AG10803 (cell line): ENCODE measurements at places on chromosomes 11 and 22.

DNA sequence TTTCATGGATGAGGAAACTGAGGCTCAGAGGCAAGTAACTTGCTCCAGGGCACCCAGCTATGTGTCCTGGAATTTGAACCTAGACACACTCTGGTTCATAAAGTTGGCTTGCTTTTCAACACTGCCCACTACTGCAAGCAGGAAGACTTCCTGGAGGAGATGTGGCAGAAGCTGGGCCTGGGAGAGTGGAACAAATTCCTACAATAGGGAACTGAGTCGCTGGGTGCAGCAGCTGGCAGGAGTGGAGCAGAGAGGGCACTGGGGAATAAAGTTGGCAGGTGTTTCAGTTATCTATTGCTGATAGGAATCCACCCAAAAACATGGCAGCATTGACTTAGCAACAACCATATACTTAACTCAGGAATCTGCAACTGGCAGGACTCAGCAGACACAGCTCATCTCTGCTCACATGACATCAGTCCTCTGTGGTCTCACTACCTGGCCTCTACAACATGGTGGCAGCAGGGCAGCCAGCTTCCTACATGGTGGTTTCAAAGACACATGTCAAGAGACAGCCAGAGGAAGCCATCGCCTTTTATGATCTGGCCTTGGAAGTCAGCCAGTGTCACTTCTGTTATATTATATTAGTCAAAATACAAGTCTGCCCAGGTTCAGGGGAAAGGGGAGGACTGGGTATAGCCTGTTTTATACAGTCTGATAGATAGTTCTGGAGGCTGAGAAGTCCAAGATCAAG is 10.6 kb upstream of the CARD10 start:
- no peak for DNase-seq

DNA sequence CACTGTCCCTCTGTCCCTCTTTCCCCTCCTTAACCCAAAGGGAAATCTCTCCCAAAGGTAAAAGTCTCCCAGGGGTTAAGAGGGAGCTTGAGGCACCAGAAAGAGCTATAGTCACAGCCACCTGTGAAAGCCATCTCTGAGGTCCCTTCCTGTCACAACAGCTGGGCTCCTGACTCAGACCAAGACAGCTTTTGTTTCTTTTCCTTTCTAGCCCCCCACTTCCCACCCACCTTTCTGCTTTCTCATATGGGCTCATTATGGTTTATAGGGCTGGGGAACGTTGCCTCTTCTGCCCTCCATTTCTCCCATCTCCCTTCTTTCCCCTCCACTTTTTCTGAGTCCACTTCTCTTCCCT is 19.1 kb downstream of the MIF start:
- no peak for DNase-seq

DNA sequence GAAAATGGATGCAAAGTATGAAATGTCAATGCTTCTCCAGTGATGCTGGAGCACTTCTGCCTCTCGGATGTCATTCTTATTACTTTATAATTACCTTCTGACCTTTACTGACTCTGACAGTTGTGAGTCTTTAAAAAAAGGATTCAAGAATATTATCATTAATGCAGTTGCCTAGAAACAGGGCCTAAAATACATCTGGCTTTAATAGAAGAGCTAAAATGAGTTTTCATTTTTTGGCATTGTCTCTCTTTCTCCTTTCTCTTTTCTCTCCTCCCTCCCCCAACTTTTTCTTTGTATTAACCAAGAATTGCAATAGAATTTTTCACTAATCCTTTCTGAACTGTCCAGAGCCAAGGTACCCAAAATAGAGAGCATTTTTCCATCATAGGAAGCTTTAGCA is 45.9 kb downstream of the FDX1 start:
- peak; percentile 12 for DNase-seq

DNA sequence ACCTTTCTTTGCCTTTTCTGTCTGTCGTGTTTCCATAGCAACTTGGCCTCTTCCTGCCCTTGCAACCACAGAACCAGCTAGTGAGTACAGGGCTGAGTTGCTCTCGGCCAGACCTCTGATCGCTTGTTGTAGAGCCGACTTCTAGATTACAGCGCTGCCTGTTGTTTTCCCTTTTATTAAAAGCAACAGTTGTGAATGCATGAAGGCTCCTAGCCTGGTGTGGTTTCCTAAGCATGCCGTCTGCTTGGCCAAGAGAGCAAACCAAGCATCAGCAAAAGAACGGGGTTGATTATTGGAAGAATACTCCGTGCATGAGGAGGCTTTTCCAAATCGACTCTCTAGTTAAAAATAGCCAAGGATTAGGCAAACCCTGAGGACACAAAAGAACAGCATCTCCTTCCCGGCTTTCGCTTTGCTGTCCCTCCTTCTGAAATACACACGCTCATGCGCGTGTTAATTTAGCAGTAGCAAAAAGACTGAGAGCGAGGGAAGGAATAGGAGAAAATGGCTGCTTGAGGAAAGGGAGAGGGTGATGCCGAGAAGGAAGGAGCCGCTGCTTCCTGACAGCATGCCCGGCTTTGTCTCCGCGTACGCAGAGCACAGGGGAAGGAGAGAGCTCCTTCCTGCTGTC is 71.5 kb upstream of the TTC12 start:
- peak; percentile 75 for DNase-seq

DNA sequence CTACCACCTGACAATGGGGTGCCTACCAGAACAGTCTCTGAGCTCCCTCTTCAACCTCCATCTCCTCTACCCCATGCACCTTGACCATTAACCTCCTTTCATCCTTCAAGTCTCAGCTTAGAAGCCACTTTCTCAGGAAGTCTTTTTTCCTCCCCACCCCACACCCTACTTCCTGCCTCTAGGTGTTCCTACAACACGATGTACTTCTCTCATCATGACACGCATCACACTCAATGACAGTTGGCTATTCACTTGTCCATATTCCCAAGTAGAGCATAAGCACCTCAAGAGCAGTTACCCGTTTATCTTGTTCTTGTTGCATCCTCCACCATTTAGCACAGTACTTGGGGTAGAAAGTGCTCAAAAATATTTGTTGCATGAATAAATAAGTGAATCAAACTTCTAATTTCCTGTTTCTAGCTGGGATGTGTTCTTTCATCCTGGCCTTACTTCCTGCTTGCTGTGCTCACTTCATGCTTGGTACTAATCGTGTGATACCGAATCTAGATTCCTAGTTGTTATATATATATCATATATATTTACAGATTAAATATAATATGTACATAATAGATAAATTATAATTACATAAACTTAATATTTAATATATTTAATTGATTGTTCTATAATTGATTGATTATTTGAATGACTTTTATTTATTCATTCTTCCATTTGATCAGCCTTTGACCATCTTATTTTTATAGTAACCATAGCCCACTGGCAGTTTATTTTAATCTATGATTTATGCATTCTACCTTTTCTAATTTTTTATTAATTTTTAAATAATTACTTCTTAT is 177.5 kb upstream of the TMEM45B start:
- DNase-seq, result no peak

GRCh38 chr22:50084614-50085021 is 608 bp downstream of the MLC1 start:
- no peak for DNase-seq

DNA sequence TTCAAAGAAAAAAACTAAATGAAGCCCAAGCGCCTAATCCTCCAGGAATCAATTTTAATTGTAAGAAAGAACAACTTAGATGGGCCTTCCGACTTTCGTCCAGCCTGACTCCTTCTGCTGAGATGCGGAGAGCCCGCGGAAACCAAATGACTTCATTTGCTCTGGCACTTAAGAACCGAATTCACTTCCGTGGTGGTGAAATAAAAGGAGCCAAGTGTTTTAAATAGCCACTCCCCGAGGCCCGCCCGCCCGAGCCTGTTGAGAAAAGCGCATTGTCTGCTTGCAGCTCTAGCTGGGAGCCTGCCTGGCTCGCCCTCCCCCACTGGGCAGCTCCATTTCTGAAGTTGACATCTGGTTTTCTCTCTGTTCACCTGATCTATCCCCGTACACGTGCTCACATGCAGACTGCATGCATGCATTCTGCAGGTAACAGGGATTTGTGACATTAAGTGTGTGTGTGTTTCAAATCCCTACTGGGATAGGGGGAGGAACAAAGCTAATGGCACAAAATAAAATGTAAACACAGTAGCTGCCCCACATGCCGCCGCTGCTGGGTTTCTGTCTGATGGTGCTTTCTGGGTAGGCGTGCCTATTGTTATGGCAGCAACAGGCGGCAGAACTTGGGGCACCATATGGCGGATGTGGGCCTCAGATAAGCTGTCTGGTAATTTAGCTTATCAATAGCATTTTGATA is 6.2 kb downstream of the TEAD1 start:
- DNase-seq, result peak; percentile 91

DNA sequence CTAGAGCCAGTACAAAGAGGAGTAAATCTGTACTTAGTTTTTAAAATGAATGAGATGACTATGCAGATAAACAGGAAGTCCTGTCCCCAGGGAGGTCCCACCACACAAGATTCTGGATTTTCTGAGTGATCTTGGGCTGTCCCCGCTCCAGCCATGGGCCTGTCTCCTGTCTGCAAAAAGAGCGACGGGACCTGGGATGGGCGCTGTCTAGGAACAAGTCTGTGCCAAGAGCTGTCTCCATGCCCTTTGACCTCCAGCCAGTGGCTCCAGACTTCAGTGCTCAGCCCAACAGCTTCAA is 6.0 kb downstream of the CSNK1E start:
- DNase-seq, result peak; percentile 43

DNA sequence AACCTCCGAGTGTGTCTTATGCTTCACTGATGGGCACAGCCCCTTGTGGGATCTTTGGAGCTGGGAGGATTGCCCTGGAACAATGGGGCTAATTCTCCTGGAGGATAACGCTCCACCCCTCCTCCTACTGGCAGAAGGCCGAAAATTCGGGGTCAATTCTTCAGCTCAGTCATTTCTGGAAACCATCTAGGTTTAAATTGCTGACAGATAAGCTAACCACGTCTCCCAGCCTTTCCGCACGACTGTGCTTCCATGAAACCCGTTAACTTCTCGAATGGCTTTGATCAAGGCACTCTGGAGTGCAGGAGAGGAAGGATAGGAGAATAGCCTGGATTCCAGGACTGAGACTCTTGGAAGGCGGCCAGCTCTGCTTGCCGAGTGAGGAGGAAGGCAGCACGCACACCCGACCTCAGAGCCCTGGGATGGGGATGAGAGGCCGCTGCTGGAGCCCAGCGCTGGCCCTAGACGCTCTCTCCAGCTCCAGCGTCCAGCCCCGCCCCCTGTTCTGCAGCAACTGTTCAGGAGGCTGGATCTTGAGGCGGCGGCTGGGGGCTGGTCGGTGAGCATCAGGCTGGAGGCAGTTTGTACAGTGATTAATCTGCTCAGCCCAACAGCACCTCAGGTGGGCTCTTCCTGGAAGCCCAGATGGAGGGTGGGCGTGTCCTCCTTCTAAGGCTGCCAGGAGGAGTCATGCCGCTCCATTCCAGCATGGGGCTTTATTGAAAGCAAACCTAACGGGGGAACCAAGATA is 176.7 kb upstream of the NCAM1 start:
- DNase-seq, result peak; percentile 94

DNA sequence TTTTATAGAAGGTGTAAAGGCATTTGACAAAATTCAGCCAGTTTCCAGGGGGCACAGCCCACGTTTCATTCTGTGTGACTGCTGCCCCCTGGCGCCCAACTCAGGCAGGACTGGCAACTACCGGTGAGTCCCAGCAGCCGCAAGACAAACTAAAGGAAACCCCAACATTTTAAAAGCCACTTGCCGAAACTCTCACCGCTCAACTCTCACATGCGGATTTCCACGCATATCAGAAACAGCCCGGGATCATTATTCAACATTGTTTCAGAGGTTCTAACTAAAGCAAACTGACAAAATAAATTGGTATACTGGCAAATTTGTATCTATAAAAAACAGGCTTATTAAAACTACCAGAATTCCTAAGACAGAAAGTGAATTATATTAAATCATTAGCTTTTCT is 48.2 kb downstream of the MORC2 start:
- DNase-seq, result peak; percentile 52

- DNase-seq, result peak; percentile 86
These were observed 39.4 kb downstream of the SIK3 start for GRCh38 chr11:117058761-117059261.

- DNase-seq, result peak; percentile 78
These were observed 34.6 kb downstream of the CYTH4 start for GRCh38 chr22:37316875-37317371.
